Fibroblast of skin of left quadriceps (primary cell): ENCODE measurements at places on chromosomes 6 and 20.

- no peak for DNase-seq
Observed at GRCh38 chr6:73648166-73648565, 5.6 kb downstream of the SLC17A5 start.

GRCh38 chr20:22180244-22180643, 404.1 kb downstream of the FOXA2 start:
- DNase-seq = no peak

- DNase-seq = no peak
Observed at GRCh38 chr6:27922949-27923348, 10.8 kb upstream of the OR2B2 start.

DNA sequence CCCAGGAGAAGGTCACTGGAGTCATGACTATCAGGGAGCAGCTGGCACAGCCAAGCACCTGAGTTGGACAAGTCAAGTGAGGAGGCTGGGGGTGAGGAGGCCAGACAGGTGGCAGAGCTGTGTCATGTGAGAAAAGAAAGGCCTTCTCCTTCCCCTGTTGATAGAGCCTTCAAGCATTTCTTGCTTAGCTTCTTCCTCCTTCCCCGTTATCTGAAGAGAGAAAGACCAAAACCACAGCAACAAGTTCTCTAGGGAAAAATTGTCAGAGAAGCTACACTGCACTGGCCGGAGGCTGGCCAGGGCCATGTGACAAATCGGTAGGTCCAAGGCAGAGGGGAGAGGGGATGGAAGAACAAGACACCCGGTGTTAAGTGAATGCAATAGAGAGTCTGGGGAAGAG, 202.1 kb upstream of the PRDM1 start:
- no peak for DNase-seq

- DNase-seq = no peak
Observed at GRCh38 chr6:2807342-2808090, 34.1 kb downstream of the SERPINB1 start.

- DNase-seq = peak; percentile 15
Observed at GRCh38 chr6:97947841-97948240, 664.8 kb upstream of the MMS22L start.

- DNase-seq = no peak
Observed at GRCh38 chr6:146803601-146804000, 204.8 kb downstream of the ADGB start.

DNA sequence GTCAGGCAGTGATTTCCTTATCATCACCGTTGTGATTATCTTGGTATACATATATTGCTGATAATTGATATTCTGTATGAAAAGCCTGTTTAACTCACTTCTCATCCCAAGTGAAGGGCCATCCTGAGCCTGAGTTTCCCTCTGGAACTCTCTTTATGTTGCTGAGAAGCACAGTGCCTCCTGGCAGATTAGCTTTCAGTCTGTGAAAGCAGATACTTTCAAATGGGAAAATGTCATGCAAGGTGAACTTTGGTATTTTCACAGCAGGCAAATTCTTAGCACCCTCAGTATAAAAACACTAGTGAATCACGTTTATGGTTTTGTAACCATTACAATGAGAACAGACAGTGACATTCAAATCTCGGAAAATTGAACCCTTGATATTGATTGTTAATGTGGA, 151.6 kb downstream of the PRIM2 start:
- DNase-seq = no peak

GRCh38 chr6:29749308-29749662, 26.1 kb downstream of the HLA-F start:
- DNase-seq = no peak

- no peak for DNase-seq
Observed at GRCh38 chr6:156953127-156953478, 175.9 kb downstream of the ARID1B start.

- no peak for DNase-seq
Observed at GRCh38 chr20:58011106-58011946, 217.1 kb downstream of the ANKRD60 start.

DNA sequence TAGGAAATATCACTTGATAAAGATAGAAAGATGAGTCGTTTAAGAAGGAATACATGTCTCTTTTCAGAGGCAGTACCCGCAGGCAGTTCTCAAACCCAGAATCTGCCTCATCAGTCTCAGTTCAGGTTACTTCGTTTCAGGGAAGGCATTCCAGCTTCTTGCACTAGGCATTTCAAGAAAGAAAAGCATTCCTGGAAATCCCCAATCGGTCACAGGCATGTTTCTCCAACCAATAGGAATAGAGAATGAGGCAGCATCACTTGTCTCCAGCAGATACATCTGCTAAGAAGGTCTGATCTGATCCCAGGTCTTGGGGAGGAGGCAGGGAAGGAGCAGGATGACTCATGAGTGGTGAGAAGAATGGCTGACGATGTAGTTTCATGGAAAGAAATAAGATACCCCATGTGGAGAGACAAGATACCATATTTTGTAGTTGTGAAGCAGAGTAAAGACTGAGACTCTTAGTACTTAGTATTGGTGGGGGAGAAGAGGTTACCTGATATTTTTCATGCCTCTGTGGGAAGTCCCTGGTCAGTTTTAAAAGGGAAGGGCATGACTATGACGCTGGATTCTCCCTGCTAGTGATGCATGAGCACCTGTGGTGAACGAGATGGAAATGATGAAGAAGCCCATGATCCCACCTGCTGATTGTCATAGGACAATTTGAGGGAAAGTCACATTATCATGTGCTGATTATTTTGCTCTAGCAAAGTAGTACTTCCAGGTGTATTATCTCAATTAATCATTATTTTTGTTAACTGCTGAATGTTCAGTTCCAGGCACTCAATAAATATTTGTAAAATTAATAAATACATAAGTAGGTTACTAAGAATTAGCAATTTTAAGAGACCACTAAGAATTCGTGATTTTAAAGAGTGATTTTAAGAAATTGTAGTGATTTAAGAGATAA, 20.3 kb upstream of the HLA-DRB1 start:
- peak; percentile 80 for DNase-seq

DNA sequence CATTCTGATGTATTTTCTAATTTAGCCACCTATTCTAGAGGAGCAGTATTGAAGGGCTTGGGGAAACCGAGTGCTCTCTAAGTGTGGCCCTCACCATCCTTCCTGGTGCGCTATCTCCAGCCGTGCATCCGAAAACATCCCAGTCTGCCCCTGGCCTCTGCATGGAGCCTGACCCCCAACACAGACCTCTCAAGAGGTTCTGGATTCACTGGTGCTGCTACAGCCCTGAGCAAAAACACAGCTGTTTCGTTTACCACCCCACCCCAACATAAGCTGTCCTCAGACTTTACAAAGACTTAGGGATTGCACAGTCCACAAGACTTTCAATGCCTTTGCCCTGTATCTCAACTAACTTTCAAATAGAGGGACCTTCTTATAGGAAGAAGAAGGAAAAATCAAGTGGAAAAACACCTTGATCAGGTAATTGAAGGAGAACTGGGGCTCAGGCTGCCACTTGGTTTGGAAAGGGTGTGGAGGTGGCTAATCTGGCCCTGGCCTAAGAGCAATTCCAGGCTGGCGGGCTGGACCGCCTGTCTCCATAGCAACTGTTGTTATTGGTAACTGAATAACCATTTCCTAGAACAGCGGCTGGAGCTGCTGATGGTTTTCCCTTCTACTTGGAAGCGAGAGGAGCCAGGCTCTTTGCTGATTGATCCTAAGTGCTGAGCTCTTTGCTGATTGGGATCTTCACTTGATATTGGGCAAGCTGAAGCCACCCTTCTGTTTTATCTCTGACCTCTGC, 90.2 kb upstream of the TOX2 start:
- no peak for DNase-seq
